Stimulated activated CD4-positive, alpha-beta T cell treated with anti-CD3 and anti-CD28 coated beads, Interleukin-4, amount 100 ng/mL, for 4 hours (primary cell): ENCODE measurements at places on chromosomes 3 and 15.

DNA sequence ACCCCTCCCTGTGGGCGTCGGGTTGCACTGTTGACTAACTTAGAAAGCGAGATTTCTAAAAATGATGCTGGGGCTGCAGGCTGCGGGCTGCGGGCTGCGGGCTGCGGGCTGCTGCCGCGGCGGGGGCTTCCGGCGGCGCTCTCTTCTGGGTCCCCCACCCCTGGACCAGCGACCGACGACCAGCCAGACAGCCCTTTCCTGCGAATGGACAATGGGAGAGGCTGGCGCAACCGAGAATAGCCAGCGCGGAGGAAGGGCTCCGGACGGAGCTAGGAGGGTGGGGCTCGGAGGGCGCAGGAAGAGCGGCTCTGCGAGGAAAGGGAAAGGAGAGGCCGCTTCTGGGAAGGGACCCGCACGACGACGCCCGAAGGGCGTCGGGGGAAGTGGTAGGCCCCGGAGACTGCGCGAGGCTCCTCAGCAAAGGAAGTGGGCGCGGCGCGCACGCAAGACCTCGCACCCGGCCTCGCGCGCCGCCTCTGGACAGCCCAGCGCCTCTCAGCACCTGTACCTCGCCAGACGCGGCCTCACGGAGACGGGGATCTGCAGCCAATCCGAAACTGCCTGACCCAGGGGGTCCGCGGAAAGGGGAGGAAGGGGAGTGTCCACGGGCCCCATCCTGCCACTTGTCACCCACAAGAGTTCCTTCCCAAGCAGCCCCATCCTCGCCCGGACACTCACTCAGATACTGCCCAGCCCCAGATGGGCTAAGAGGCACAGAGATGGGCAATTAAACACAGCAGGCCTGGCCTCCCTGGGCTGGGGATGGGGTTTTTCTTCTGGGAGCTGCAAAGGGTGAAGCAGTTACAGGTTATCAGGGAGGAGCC, 70.7 kb downstream of the SLC12A8 start:
- peak; percentile 61 for DNase-seq

DNA sequence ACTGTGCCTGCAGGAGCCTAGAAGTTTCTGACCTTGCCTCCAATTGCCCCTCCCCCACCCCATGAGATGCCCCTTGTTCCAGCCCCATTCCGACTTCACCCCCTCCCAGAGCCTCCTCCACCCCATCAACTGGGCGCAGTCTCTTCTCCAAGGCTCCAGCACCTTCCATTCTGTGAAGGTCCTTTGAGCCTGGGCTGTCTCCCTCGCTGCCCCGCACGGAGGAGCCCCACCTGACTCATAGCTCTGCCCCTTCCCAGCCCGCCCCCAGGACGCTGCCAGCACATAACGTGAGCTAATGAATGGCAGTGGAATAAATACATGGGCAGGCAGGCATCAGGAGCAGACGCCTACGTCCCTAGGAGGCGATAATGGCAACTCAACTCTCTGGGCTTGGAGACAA, 113.1 kb downstream of the NUP210 start:
- DNase-seq = no peak

GRCh38 chr3:166783206-166783605, 596.9 kb downstream of the ZBBX start:
- DNase-seq = no peak

DNA sequence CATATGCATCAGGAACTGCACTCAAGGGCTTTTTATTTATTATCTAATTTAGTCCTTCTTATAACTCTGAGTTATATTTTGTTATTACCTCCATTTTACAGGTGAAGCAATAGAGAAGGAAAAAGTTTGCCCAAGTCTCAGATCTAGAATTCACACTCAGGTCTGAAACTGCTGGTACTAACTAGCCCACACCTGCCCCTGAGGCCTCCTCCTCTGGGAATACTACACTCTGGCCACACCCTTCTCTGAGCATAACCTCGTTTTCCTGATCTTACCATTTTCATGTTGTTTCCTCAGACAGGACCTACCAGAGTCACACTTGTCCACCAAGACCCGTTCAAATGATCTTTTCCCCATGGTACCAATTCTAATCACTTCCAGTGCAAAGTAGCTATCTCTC, 94.1 kb upstream of the CHRM5 start:
- no peak for DNase-seq

- DNase-seq = no peak
Observed at GRCh38 chr3:18188491-18188890, 236.6 kb downstream of the SATB1 start.

GRCh38 chr3:65048151-65048550, 360.4 kb upstream of the ADAMTS9 start:
- DNase-seq = no peak

DNA sequence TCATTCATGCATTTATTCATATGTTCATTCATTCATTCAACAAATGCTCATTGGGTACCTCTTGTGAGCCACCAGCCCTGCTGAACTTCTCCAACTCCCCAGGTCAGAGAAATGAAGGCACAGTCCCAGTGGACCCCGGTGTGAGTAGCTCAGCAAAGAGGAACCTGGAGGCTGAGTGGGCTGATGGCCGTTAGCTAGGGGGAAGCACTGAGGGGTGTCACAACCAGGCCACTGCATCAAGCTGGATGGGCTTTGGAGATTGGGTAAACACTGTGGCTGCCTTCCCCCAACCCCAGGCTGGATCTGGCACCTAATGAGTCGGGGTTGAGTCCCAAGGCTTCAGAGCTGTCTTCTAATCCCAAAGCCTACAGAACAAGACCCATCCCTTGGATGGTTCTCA, 12.1 kb upstream of the ALAS1 start:
- no peak for DNase-seq

DNA sequence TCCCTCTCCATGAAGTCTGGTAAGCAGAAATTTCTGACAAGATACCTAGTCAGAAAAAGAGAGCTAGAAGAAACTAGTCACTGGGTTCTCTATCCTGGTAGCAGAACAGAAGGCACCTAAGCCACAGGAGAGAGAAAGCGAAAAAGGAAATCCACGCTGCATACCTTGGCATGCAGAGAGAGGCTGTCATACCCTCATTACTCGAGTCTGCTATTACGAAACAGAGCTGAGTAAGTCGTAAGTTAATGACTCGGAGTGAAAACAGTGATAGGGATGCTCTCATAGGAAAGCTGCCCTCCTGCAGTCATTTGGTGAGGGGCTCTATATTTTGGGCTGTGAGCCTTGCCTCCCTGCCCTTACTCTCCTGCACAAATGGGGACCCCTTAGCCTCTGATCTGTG, 16.2 kb downstream of the CLRN1 start:
- no peak for DNase-seq

DNA sequence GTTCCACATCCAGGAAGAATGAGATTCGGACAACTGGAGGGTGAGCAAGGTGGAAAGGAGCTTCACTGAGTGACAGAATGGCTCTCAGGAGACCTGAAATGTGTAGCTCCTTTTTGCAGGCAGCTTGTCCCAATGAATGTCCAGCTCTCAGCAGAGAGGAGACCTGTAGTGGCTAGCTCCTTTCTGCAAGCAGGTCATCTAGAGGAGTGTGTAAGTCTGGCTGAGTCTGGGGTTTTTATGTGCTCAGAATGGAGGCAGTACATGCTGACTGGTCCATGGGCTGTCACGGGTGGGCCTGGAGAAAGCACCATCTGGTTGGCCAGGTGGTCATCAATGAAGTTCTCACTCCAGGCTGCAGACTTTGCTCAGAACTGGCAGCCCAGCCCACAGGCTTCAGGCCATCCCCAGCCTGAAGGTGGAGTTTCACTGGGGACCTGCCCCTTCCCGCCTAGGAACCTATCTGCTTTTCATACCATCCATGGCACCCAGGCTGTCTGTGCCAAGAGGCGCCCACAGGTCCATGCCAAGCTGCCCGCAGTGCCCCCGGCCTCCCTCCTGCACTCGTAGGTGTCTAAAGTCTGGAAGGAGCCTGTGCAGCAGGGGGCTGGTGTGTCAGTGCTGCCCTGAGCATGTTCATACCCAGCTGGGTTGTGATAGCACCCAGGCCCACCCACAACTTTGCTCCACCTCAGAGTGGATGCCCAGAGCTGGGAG, 276.6 kb downstream of the UBE2E2 start:
- no peak for DNase-seq

DNA sequence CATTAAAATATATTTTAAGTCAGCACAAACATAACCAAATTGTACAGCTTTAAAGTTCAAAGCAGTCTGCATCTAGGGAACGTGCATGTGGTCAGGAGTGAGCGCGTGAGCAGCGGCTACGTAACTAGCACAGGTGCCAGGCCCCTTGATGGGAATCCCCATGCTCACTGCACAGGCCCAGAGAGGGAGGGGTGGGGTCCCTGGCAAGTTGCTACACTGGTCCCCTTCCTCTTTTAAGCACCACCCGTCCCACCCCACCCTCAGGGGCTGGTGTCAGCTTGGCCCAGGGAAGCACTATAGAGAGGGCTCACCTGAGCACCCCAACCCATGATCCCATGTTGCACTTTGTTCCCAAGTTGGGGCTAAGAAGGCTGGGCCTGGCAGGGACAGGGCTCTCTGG, 835 bp upstream of the GMPPB start:
- DNase-seq = no peak

GRCh38 chr3:88248658-88249057, 98.9 kb downstream of the C3orf38 start:
- no peak for DNase-seq

GRCh38 chr15:63559753-63560152, 37.4 kb upstream of the FBXL22 start:
- DNase-seq = no peak

DNA sequence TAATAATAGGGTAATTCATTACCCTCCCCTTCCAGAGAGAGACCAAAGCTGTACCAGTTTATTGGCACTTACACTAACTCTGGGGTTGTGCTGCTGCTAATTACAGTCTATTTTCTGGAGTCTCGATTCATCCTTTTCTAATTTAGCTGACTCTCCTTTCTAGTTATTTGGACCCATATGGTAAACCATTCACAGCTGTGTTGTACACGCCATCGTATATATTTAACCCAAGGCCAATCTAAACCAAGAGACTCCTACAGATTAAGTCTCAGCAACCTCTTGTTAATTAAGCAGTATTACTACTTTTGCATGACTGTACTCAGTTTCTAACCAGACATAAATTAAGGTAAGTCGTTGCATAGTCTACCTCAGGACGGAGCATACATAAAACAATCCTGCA, 22.5 kb downstream of the ANXA2 start:
- no peak for DNase-seq

DNA sequence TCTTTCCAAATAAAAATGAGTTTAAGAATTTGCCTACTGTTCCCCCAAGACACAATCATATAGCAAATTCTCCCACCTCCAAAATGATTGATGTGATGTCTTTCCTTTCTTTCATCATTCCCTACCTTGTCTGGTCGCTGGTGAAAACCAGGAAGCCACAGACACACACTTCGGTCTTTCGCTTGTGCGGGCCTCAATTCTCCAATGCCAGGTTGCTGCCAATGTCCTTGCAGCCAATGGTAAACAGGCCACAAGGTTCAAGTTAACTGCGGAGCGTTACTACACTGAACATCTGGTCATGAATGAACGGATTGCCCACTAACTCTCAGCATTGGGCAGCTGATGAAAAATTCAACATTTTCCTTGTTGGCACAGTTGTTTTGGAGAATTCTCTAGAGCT, 192.2 kb downstream of the FOXP1 start:
- no peak for DNase-seq

DNA sequence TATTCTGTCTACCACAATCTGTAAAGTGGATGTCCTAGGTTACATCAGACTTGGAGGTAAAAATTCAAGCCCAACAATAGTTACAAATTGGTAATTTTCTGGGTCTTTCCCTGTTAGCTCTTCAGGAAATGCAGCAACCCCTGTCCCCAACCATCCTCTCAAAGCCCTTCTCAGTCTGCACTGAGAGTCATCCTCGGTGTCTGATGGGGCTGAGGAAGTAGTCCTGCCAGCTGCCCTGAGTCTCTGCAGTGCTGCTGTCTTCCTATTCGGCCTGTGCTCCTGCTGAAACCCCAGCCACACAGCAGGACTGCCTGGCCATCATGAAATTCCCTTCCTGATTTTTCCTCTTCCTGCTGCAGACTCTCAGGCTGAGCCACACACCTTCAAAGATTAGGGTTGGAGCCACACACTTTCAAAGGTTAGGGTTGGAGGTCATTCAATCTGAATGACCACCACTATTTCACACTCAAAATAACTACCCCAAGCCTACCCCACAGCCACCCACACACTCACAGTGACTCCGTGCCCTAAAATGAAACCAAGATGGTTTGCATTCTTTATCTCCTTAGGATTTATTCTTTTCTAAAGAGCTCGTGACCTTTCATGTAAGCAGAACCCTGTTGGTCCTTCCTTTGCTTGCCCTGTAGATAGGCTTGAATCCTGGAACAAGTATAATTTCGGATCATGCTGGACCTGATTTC, 17.6 kb downstream of the TRIM42 start:
- DNase-seq = no peak

- DNase-seq = no peak
Observed at GRCh38 chr3:147404000-147404799, 2.1 kb downstream of the ZIC4 start.

DNA sequence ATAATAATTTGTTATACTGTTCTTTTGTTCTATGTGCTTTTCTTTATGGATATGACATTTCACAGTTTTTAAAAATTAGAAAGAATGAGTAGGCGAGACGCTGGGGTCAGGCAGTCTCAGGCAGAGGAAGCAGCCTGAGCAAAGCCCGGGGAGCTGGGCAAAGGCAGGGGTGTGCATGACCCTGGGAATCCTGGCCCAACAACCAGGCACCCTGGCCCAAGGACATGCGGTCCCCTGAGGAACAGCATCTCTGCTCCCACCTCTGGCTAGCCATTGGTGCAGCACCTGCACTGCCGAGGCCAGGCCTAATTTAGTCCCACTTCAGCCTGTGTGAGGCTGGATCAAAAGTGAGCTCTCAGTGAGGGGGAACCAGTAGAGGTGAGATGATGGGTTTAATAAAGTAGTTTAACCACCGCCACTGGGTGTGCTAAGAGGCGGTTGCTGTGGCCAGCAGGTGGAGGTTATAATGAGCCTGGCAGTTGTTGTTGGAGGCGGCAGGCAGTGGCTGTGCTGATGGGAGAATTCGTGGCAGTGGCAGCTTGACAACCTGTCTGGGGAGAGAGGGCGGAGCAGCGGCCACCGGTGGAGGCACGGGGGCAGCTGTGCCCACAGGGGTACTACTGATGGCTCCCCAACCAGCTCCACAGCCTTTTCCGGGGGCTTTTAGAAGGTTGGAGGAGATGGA, 41.5 kb downstream of the PRKCD start:
- no peak for DNase-seq

GRCh38 chr3:4849136-4849535, 130.1 kb upstream of the BHLHE40 start:
- DNase-seq = no peak

GRCh38 chr3:52779837-52780585, 2.6 kb downstream of the ITIH1 start:
- no peak for DNase-seq

GRCh38 chr3:63069806-63070475, 194.7 kb upstream of the CADPS start:
- DNase-seq = no peak

- DNase-seq = no peak
Observed at GRCh38 chr15:58469432-58470353, 37.9 kb downstream of the LIPC start.

- DNase-seq = no peak
Observed at GRCh38 chr3:15512166-15512565, 9.3 kb downstream of the COLQ start.

GRCh38 chr3:169387751-169388696, 275.5 kb downstream of the MECOM start:
- no peak for DNase-seq

- no peak for DNase-seq
Observed at GRCh38 chr3:72690629-72691028, 157.6 kb downstream of the SHQ1 start.
